ENCODE measurements at places on chromosomes 2 and 18.
A peak's percentile ranks its signal among the peaks of the same experiment; 100 is the strongest.

DNA sequence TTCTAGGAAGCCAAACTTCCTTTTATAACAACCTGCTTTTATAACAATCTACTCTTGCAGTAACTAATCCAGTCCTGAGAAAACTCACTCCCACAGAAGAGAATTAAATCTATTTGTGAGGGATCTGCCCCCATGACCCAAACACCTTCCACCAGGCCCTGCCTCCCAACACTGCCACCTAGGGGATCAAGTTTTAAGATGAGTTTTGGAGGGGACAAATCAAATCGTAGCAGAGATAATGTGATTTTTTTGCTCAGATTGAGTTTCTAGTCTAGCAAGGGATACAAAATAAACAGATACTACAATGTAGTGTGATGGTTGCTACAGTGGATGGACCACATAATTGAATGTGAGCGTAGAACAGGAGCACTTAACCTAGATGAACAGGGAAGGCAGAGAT is 52.2 kb downstream of the NCOA1 start:
- no peak for DNase-seq

- DNase-seq = no peak
Measured at GRCh38 chr2:179860255-179861026, 971 bp downstream of the ZNF385B start.

- DNase-seq = no peak
Measured at GRCh38 chr2:162556996-162557395, 213.1 kb downstream of the GCA start.

GRCh38 chr18:6646801-6647200 is 82.7 kb upstream of the ARHGAP28 start:
- no peak for DNase-seq

GRCh38 chr2:85589982-85590791 is 5.4 kb upstream of the RNF181 start:
- DNase-seq = no peak

GRCh38 chr18:79523736-79524180 is 128.0 kb downstream of the NFATC1 start:
- no peak for DNase-seq

DNA sequence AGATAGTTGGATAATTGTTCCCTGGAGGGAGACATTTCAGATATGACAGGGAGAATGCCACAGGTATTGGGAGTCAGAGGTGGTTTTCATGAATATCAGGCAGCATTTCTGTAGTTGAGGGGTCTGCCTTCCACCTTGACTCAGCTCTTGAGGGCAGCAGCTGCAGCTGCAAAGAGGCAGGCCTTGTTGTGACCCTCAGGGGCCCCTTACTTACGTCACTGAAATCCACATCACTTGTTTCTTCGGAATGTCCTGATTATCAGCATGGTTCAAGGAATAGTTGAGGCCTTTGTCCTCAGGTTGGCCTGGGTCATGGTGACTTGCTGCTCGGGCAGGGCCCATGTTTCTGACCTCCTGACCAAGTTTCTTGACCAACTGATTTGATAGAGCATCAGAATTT is 46.9 kb downstream of the TMEM17 start:
- no peak for DNase-seq

GRCh38 chr2:61074100-61074499 is 8.4 kb downstream of the SANBR start:
- DNase-seq = no peak

DNA sequence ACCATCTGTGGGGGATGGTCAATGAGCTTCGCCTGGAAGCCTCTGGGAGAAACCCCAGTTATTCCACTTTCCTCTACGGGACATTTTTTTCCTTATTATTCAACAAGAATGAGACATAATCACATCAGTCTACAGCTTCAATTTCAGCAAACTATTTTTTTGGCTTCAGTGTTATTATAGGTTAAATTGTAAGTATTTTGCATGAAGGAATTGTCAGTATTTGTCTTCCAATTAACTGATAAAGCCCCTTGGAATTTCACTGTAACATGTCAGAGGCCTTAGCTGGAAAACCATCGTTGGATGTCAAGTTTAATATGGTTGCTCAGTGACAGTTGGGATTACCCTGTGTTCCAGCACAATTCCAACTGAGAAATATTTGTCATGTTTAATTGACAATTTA is 480.9 kb upstream of the CHST9 start:
- DNase-seq = no peak

- DNase-seq = peak; percentile 79
Measured at GRCh38 chr18:74597034-74597661, 522 bp upstream of the ZNF407 start.

GRCh38 chr18:48623468-48624235 is 84.8 kb downstream of the CTIF start:
- no peak for DNase-seq

GRCh38 chr2:175981551-175981950 is 20.5 kb downstream of the LNPK start:
- no peak for DNase-seq

GRCh38 chr18:39624961-39625360 is 2059.4 kb upstream of the CELF4 start:
- DNase-seq = no peak

- DNase-seq = no peak
Measured at GRCh38 chr18:9353596-9353995, 19.0 kb downstream of the TWSG1 start.

DNA sequence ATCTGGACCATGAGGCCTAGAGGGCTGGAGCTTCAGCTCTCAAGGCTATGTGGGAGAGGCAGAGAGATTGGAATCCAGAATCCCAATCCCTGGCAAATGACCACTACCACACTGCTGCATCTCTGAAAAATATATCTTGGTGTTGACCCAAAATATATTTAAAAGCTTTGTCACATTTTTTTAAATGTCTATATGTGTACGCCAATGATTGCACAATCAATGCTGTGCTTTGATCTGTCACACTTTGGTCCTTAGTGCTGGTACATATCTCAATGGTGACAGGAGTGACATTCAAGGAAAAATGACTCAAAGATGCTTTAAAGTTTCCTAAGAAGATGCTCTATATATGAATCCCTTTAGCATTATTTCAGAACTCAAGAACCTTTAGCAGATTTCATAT is 31.7 kb upstream of the NEDD4L start:
- DNase-seq = no peak

DNA sequence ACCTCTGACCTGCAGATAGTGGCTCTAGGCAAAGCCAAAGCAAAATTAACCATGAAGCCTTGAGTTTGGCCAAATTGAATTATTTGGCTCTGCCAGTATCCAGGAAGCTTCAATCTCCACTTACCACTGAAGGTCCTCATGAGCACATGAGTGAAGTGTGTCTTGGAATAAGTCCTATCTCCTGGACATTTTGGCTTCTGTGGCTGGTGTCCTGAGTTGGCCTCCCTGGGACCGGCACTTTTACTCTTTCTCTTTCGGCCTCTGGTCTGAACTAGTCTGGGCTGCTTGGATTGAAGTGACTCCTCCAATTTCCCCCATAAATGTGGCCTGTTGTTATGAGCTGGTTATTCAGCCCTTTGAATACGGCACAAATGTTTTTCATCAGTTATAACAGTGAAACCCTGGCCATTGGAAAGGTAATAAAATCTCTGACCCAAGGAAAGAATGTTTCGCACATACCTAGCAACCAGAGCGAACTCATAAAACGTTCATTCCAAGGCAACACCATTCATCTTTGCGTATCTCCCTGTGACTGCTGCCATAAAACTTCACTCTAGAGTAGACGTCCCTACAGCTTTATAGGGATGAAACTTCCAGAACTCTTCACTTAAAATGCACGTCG is 216.4 kb downstream of the LPIN1 start:
- no peak for DNase-seq

DNA sequence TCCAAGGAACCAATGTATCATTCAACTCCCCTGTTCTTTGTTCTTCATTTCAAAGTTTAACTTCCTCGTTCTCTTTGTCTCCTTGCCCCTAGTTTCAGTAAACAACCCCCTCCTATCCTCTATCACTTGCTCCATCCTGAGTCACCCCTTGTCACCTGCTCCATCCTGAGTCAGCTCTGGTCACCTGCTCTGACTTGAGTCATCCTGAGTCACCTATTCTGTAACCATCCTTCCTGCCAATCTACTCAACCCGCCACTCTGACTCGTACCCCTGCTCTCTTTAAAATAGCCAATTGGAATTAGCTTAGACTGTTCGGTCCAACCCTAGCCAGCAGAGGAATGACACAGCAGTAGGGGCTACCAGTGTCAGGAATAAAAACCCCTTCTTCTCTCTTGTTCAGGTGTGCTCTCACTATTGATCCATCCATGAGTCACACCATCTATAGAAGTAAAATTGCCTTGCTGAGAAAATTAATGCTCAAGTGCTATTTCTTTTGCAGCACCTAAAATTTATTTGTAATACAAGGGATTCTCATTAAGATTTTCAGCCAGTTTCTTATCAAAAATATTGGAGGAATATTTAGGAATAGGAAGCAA is 326.8 kb downstream of the AKAIN1 start:
- no peak for DNase-seq

GRCh38 chr2:105592288-105592687 is 152.4 kb upstream of the NCK2 start:
- no peak for DNase-seq

- DNase-seq = no peak
Measured at GRCh38 chr18:8699948-8700347, 5.4 kb upstream of the MTCL1 start.

DNA sequence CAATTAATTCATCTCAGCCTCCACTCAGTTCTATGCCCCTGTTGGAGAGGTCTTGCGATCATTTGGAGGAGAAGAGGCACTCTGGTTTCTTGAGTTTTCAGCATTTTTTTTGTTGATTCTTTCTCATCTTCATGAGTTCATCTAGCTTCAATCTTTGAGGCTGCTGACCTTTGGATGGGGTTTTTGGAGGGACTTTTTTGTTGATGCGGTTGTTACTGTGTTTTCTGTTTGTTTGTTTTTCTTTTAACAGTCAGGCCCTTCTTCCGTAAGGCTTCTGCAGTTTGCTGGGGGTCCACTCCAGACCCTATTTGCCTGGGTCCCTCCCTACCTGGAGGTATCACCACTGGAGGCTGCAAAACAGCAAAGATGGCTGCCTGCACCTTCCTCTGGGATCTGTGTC is 149.9 kb upstream of the RBBP8 start:
- DNase-seq = no peak

- DNase-seq = peak; percentile 66
Measured at GRCh38 chr2:75064691-75065396, 106.4 kb downstream of the POLE4 start.

- DNase-seq = no peak
Measured at GRCh38 chr18:74793746-74794145, 196.1 kb downstream of the ZNF407 start.

- no peak for DNase-seq
Measured at GRCh38 chr2:169361706-169362117, 622 bp downstream of the LRP2 start.

DNA sequence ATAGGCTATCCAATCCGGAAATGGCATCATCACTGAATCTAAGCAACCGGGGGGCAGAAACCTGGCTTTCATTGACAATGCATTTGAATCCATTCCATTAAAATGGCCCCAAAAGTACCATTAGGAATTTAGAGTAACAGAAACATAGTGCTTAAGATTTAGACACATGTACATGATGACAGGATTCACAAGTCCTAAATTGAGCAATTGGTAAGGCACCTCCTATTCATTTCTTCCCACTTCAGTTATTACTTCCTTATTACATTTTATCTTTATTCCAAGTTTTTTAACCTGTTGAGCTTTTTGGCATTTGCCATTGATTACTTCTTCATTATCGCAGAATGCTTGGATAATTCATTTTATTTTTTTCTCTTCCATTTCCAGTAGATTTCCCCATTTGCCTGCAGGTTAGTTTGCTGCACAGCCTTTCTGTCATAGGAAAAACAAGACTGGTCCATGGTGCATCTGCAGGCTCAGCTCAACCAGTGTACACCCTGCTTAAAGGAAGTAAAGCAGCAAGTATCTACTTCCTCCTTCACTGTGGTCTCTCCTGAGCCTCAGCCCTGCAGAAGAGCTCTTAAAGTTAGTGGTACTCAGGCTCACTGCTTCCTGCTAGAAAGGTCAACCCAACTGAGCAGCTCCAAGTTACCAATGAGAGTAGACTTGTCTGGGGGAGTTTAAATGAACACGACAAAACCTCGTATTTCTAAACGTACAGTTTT is 89.2 kb downstream of the DOCK10 start:
- no peak for DNase-seq

GRCh38 chr2:172525601-172526000 is 30.3 kb upstream of the PDK1 start:
- no peak for DNase-seq

DNA sequence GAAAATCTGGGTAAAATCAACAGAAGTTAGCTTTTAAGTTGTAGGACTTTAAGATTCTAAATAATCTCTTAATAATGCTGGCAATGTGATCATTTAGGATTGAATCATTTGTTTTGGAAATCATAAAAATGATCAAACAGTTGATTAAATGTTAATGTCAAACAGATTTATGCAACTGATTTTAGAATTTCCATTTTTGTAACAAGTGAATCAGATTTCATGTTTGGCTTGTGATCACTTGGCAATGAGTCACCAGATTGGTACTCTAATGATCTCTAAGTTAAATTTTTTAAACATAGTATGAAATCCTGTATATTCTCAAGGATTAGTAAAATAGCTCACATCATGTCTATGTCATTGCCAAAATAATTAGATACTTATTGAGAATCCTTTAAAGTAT is 50.1 kb upstream of the UNC80 start:
- DNase-seq = no peak
